NCI-H2081 (cell line): ENCODE measurements at places on chromosomes 2 and 18.

GRCh38 chr2:53493210-53493609 is 274.4 kb upstream of the CHAC2 start:
- DNase-seq: no peak

DNA sequence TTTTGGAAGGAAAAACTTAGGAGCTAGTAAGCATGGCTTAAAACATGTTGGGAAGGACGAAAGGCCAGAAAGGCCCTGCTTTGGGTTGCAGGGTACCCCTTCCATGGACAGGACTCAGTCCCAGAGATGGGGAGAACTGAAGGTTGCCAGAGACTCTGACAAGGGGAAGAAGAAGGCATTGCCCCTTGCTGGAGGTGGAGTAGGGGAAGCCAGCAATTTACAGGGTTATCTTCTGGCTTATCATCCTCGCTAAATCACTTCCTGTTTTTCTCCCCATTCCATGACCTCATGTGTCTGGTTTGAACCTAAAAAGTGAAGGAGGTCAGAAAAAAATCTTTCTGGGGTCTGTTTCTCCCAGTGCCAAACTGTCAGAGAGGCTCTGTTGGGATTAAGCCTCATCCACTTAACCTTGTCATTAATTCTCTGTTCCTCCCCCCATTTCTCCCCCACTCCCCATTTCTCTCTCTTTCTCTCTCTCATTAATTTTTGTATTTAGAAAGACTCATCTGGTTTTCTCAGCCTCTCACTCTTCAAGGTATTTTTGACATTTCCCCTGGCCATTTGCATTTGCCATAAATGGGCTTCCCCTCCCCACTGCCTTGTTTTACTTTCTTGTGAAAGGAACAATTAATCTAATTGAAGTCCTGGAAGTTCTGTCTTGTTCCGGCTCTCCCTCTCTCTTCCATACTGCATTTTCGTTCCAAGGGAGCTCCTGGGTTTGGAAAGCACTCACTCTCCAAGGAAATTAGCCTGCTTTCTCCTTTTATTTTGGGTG is 17.4 kb downstream of the NRP2 start:
- DNase-seq: no peak

GRCh38 chr2:45979065-45979464 is 318.1 kb upstream of the EPAS1 start:
- no peak for DNase-seq

GRCh38 chr2:174326161-174327020 is 8.4 kb upstream of the SP9 start:
- DNase-seq: no peak

- no peak for DNase-seq
These were observed 34.0 kb downstream of the DOCK10 start for GRCh38 chr2:225008179-225008856.

DNA sequence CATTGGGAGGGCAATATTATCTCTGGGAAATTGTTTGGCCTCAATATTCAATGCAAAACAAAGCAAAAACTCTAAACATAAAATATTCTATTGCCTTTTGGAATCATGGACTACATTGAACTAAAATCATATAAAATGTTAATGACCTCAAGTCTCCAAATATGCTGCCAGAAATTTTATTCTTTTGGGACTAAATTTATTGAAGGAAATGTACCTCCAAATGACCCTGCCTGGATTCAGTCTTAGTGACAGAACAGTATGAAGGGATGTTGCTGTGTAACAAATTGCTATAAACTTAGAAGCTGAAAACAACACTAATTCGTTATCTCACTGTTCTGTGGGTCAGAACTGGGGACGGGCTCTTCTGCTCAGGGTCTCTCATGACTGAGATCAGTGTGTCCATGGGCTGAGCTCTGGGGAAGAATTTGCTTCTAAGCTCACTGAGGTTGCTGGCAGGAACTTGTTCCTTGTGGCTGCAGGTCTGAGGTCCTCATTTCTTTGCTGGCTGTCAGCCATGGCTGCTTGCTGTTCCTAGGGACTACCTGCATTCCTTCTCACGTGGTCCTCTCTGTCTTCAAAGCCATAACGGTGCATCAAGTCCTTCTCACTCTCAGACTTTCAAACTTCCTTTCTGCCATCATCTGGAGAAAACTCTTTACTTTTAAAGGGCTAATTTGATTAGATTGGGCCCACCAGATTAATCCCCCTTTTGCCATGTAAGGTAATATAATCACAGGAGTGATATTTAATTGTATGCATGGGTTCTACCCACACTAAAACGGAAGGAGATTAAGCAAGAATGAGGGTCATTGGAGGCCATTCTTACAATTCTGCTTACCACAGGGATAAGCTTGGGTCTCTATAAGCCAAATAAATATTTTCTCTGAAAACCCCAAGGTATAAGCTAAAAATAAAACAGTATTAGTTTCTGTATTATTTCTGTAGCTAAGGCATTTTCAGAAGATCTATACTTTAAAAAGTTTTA is 149.0 kb downstream of the ADCYAP1 start:
- no peak for DNase-seq

DNA sequence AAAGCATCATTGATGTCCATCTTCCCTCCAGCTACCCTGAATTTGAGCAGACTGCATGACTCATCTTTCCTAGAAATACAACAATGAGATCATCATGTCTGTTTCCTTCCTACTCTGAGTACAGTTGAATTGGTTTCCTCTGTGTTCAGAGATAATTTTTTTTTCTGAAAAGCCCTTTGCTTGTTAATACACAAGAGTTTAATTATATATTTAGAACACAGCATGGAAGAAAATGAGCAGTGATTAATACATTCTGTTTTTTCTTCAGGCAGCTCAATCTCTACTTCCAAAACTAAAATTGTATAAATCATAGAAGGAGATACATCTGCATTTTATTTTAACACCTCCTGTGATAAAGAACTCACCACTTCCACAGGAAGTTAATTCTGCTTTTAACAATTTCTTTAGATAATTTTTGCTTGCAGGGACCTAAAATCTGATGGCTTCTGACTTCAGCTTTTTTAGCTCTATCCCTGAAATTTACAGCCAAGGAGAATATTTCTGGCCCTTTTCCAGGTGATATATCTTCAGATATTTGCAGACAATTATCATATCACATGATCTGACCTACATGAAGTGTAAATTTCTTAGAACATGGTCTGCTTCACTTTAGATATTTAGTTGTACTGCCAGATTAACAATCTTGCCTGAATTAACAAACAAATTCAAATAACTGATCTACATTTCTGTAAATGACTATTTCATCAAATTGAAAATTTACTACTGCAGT is 249.0 kb downstream of the TRIB2 start:
- DNase-seq: peak; percentile 13

DNA sequence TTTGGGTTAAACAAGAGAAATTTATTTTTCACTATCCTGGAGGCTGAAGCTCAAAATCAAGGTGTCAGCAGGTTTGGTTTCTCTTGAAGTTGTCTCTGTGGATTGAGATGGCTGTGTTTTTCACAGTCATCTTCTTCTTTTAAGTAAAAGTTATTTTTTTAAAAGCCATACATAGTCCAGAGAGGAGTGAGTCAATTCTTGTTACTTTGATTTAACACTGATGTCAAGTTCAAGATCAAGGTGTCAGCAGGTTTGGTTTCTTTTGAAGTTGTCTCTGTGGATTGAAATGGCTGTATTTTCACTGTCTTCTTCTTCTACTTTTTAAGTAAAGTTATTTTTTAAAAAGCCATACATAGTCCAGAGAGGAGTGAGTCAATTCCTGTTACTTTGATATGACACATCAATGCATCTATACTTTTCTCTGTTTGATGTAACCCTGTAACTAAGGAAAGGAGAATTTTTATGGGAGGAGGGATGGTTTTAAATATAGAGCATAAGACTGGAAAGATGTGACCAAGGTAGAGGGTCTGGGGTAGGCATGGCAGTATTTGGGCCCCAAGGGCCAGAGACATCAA is 22.5 kb upstream of the RASGRP3 start:
- DNase-seq: no peak

GRCh38 chr2:204027091-204027490 is 90.5 kb downstream of the ICOS start:
- DNase-seq: peak; percentile 12

DNA sequence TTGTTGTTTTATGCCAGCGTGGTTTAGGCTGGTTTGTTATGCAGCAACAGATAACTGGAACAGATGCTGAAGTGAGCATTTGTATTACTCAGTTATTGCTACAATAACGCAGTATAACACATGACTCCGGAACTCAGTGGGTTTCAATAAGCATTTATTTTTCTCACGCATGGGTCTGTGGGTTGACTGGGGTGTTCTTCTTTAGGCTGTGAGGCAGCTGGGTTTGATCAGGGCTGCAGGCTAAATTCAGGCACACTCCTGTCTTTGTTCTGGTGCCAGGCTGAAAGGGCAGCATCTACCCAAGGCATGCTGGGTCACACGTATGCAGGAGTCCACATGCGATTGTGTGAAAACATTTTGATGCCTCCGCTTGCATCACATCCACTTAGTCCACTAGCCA is 3.8 kb upstream of the SLC1A4 start:
- no peak for DNase-seq

DNA sequence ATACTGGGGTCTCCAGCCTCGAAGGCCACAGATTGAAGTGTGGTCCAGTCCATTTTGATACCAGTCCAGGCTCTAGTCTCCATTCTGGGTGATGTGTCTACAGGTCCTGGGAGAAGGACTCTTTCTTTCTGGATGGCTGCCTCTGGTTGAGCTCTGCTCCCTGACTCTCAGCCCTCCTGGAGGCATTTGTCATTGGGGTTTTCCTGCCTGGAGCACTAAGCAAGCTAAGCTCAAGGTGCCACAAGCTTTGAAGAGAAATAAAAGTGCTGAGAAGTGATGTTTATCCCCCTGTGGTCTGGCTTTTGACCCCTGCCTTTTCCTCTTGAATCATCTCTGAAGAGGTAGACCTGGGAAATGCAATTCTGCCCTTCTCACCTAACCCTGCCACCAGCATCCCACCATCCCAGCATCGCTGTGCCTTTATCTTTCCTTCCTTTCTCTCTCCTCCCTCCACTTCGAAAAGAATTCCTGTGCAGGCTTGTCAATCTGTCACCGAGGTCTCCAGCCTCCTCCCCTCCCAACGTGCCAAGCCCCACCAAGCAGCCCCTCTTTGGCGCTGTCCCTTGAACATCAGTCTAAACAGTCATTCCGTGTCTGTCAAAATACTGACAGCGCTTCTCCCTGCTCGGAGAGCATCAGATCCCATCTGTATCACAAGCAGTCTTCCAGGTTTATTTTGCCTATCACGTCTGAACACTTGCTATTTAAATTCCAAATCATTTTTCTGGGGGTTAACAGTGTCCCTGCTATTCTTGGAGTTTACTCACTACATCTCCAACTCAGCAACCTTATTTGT is 334.6 kb upstream of the SLC14A2 start:
- DNase-seq: no peak

GRCh38 chr2:234099266-234099665 is 48.8 kb downstream of the SPP2 start:
- DNase-seq: no peak

DNA sequence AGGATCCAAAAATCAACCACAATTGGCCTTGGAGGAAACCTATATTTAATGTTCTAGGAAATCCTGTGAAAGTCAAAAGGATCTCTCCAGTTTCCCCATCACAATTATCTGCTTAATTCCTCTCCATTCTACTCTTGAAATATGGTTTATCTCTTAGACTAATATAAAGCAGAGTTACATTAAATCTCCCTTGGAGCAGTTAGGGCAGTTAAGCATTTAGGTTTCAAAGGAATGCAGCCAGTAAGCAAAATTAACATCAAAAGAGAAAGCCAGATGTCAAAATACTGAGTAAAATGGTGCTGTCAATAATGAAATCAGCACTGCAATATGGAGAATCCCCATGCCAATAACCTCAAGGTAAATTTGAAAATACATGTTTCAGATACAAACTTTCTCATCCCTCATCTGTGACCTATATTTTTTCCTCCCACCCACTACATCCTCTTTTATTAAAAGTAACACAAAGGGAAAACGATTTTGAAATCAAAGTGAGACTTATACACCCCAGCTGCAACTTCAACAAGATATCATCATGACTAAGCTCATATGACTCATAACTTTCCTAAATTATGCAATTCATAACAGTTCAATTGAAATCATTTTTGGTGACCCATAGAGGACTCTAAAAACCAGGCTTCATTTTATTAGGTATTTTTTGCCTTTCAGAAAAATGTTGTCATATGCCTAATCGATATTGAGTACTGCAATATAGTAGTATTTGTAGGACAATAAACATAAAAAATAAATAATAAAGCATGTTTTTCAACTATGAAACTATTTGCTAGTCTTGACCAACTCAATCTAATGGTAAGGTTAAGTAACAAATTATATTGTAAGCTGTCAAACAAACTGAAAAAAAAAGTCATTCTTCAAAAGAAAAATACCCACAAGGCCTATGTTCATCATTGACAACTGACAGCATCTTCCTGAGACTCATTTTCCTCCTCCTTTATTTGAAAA is 3.1 kb downstream of the ADAM17 start:
- no peak for DNase-seq

- DNase-seq: no peak
These were observed 3.0 kb upstream of the GBX2 start for GRCh38 chr2:236171181-236171679.

- DNase-seq: no peak
These were observed 280.7 kb upstream of the ATP5MC3 start for GRCh38 chr2:175462246-175462645.

DNA sequence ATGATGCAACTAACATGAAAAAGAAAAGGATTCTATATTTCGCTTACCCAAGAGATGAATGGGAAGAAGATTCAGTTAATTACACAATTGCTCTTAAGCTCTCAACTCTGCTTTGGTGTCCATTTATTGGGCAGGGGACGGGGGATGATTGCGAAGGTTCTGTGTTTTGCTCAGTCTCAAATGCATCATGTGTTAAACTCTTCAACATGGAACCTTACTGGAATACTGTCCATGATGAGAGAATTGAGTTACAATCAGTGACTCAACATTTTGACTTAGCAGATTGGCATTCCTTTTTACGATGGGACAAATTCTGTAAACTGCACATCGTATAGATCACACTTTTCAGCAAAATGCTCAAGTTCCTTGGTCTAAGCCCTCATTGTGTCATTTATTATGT is 135.6 kb downstream of the RBMS1 start:
- DNase-seq: no peak

- no peak for DNase-seq
These were observed 139.8 kb downstream of the ATL2 start for GRCh38 chr2:38237311-38237710.

GRCh38 chr2:20061476-20061875 is 10.0 kb upstream of the LAPTM4A start:
- DNase-seq: no peak

DNA sequence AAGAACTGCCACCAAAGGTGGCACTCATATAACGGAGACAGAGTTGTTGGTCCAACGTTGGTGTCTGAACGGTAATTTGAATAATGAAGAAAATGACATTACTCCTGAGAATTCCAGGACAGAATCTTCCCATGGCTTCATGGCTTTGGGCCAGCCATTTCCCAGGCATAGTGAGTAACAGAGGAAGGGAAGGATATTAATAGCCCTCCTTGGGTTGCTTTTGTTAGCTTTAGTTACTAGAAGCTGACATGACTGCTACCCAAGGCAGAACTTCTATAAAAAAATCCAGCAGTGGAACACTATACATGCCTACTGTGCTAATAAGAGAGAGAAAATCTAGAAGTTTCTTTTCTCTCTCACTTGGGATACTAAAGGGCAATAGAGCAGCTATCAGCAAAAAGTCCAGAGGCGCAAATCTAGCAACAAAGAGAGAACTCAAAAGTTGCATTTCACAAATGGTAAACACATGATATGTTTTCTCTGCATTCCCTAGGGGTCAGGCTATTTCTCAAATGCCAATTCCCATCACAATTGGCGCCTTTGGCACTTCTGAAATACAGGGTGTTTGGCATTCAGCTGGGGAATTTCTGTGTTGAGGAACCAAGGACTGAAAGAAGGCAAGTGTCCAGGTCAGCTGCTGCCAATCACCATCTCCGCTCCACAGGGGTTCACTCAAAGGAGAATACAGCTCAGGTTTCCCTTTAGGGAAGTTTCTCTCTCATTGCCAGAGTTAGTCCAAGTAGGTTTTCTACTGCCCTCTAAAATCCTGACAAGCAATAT is 160.8 kb upstream of the KYNU start:
- no peak for DNase-seq
